M059J (cell line): ENCODE measurements at places on chromosomes 5 and 9. TPM values are rescaled to one million over a fixed set of nuclear protein-coding genes. Genes with fewer than 3 reads are reported as not detected.

The ZNF367 gene
- total RNA-seq, result 18.5 and 28.3 TPM in 2 replicates

DNA sequence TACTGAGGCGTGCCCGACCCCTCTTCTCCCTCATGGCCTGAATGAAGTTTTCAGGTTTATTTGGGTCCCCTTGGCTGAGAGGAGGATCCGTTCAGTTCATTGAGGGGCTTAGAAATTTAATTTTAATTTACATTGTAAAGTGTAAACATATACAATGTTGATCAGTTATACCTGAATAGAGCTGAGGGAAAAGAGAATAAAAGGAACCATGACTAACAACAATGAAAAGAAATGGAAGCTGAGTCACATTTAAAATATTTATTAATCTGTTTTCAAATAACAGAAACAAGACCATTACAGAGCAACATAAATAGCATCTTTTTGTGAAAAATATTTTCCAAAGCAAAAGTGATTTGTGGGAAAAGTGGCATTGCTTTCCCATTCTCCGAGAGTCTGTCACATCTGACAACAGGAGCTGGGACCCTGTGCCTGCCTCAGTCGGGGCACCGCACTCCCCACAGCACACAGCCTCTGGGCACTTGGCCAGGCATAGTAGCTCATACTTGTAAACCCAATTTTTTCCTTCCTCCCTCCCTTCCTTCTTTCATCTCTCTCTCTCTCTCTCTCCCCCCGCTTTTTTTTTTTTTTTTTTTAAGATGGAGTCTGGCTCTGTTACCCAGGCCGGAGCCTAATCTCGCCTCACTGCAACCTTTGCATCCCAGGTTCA lies 28.7 kb downstream of the PROP1 start:
- DNase-seq, result peak; percentile 25

DNA sequence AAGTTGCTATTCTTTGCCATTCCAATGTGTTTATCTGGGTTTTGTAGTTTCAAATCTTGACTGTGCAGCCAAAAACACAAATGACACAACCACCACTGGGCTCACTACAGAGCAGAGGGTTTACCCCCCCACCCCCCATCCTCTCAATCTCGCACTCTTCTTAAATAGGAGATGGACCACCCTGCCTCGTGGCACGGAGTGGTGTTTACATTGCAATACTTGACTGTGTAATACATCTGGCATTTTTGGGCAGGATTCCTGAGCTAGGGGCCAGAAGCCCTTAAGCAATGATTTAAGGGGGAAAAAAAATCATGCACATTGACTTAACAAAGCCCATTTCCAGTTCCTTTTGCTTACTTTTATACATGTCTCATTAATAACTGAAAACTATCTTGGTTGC lies 19.0 kb downstream of the PTCH1 start:
- DNase-seq, result no peak

GRCh38 chr5:82509762-82510161 lies 231.6 kb upstream of the RPS23 start:
- DNase-seq, result no peak

DNA sequence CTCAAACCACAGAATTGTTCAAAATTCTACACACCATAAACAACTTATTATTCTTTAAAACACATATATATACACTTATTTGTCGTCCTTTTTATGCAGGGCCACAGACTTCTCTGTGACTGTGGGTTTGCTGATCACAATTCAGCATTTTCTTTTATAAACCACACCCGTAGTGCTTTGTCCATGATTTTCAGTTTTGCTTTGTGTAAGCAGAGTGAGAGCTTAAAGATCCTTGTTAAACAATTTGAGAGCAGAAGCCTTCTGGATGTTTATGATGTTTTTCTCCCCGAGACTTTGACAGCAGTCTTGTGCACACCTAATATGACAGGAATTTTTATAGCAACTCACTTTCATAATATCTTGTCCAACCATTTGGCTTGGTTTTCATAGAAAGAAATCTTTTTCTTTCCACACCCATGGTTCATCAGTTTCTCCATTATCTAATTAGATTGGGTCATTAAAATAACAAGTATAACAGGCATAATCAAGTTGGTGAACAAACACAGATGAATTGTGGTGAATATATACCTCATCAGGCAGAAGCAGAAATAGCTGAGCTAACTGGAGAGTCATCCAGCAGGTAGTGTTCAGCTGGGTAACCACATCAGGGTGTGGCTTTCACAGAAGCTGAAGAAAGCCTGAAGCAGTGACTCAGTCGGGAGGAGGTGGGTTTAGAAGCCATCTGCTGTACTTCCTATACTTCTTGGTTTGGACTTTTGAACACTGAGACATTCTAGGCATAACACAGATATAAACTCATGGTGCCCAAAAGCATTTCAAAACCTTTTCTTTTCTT lies 232.8 kb downstream of the DOCK8 start:
- peak; percentile 87 for DNase-seq

The RCL1 gene
- total RNA-seq, result 14.7 and 15.4 TPM in 2 replicates
